Amniotic stem cell (primary cell): ENCODE measurements at places on chromosomes 2 and 18.

- DNase-seq, result peak; percentile 8
Measured at GRCh38 chr2:240320204-240320993, 115.1 kb upstream of the GPC1 start.

DNA sequence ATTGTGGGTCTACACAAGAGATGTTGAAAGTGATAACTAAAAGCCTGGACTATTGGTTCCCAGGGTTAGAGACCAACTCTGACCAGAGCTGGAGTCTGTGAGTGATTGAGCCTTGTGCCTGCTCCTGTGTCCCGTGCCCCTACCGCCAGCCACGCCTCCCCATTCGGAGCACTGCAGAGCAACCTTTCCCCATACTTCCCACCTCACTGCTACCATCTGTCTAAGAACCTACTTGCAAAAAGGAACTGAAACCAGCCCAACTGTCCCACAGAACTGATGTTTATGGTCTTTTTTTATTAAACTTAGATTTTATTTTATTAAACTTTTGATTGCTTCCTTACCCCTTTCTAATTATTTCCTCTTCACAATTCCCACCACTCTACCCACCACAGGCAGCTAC, 300.3 kb upstream of the MGAT5 start:
- no peak for DNase-seq

DNA sequence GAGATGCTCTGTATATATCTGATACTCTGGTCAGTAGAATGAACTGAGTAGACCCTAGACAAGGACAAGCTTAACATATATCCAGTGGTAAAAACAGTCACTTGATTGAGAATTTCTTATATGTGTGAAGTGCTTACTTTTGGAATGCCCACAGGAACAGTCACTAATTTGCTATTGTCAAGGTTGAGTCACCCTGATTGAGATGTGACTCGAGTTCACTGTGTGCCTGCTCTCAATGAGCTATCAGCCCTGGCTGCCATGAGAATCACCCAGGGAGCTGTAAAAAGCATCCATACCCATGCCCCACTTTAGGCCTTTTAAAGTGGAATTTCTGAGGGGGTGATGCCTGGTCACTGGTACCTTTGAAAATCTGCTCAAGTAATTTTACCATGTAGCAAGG, 283.7 kb downstream of the SUCLG1 start:
- no peak for DNase-seq

DNA sequence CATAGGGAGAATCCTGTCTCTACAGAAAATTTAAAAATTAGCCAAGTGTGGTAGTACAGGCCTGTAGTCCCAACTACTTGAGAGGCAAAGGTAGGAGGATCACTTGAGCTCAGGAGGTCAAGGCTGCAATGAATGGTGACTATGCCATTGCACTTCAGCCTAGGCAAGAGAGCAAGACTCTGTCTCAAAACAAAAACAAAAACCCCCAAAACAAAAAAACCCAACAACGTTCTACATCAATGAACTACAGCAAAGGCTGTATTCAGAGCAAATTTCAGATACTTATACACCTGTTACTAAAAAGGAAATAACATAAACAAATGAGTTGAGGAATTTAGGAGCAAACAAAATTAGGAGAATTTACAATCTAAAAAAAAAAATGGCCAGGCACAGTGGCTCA, 22.6 kb downstream of the YES1 start:
- no peak for DNase-seq

DNA sequence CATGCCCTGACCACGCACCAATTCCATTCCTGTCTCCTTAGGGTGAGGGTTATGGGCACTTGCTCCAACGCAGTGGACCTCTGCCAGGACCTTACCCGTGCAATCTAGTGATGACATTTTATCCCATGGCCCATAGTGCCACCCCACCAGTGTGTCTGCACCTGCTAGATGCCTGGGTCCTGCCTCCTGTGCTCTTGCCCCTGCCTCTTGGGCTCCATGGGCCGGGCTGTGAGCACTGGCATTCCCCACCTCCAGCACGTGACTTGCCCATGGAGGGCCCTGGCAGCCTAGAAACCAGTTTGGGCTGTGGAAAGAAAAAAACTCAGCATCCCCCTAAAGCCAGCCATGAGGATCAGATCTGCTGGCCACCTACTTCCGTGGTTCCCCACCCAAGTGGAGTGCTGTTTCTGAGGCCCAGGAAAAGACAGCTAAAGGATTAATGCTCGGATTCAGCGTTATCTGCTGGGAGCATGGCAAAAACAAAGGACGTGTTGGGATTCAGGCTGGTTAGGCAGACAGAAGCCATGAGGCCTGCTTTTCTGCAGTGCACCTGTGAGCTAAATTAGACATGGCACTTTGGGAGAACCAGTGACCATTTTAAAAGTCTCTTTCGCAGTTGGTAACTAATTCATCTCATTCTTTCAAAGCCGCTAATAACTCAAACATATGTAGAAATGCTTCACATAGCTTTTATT, 129.2 kb downstream of the ALPK2 start:
- no peak for DNase-seq

GRCh38 chr18:31634331-31634713, 42.6 kb downstream of the TTR start:
- no peak for DNase-seq

DNA sequence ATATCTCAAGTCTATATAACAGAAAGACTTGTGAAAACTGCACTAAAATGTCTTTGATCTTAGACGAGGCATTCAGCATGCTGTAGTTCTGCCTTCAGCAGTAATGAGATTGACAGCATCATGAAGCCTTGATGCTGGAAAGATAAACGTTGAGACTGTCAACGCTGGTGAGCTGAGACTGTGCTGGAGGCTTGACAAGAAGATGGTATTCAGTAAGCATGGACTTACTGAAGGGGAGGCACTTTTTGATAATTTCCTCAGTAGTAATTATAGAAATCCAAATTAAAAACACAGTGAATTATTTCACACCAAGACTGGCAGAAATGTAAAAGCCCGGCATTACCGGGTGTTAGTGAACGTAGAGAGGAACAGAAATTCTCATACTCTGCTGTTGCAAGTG, 162.2 kb downstream of the CCBE1 start:
- no peak for DNase-seq

DNA sequence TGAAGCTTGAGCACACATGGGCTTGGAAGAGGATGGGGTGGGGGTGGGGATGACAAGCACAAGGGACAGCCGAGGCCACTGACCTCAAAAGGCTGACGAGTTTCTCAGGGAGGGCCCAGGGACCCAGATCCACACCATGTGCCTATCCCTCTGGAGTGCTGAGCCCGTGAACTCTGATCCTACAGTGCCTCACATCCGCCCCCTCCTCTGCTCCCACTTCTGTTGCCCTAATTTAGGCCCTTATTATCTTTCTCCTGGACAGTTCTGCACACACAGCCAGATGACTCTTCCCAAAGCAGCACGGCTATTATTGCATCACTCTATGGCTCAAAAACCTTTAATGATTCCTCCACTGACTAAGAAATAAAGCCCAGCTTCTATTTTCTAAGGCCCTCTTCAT, 24.8 kb downstream of the CYRIA start:
- DNase-seq, result no peak

DNA sequence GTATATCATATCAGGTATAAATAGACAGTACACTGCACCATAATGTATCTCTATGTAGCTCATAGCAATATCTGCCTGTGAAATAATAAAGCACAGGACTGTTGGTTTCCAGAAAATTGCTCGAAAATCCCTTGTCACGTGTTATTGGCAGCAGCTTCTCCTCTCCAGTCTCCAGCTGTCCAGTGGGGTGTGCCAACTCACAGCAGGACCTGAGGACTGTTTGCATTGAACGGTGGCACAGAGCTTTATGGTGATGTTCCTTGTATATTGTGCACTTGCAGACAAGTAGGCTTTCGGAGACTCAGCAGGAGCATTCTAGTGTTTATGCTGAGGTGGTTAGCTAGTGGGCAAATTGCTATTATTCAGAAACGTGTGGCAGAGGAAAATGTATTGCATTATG, 182.2 kb upstream of the ATP5MC3 start:
- DNase-seq, result no peak

DNA sequence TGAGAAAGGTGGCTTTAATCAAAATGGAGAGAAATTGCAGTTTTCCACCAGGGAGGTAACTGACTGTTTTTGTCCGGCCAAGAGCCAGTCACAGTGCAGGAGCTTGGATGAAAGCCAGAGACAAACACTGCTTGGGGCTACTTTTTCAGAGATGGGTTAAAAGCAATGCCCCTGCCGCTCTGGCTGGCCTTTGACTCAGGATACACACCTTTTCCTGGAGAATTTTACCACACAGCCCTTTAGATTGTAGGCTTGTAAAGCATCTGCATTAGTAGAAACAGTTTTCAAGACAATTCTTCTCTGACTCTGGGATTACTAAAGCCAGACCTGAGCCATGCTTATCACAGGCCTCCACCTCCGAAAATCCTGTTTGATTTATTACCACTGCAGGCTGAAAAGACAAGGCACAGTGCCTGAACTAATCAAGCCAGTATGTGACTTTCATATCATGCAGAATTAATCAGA, 79.7 kb downstream of the CCBE1 start:
- no peak for DNase-seq

GRCh38 chr2:9071032-9071431, 67.5 kb upstream of the MBOAT2 start:
- DNase-seq, result no peak
